ENCODE measurements at places on chromosomes 11 and 22. TPM values are rescaled to one million over a fixed set of nuclear protein-coding genes. Genes with fewer than 3 reads are reported as not detected.

TOM1 gene
- total RNA-seq: 30.0 TPM

AMOTL1 gene
- 3.1 TPM for total RNA-seq

SLC7A4 gene
- 0.07 TPM for total RNA-seq

- peaks cover 3% of the 10 kb centered on the region for H3K27me3 ChIP-seq
- no peak for DNase-seq
- H3K36me3 ChIP-seq: no peaks in the 10 kb centered on the region
- peaks cover 4% of the 10 kb centered on the region for H3K4me1 ChIP-seq
These were observed 14.3 kb downstream of the CHST1 start for GRCh38 chr11:45651156-45651555.

- H3K36me3 ChIP-seq: peaks cover 6% of the 10 kb centered on the region
- no peaks in the 10 kb centered on the region for H3K27me3 ChIP-seq
- no peak overlapping the region for H3K4me3 ChIP-seq
- no peak overlapping the region for H3K27ac ChIP-seq
- no peak for DNase-seq
These were observed 16.9 kb downstream of the GAB2 start for GRCh38 chr11:78400702-78401101.

DNA sequence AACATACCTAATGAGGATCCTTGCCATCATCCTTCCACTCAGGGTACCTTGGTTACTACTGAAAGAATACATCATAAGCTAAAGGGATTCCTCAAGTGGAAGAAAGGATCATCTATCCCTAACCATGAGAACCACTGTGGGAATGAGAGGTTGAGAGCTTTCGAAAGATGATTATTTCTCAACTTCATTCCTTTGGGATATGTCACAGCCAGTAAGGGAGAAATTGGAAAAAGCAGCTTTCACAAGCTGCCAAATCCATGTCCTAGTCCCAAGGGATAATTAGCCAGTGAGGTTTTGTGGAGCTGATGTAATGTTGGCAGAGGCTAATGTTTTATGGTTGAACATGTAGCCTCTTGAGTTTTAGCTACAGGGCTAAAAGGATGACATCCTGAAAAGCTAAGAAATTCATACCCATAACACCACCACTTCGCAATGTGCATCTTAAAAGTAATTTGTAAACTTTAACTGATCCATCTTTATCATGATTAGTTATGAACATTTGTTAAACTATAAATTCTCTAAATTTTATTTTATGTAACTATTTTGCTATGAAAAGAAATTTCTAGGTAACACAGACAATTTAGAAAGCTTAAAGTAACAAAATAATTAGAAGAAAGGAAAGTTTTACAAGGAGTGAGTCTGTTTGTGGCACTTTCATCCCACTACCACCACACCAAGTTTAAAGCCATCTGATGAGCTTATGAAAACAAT is 123.9 kb downstream of the MRTFA start:
- no peak overlapping the region for H3K27ac ChIP-seq
- H3K36me3 ChIP-seq: peaks cover 8% of the 10 kb centered on the region
- DNase-seq: no peak
- no peak overlapping the region for H3K4me3 ChIP-seq
- H3K27me3 ChIP-seq: no peaks in the 10 kb centered on the region

- H3K27me3 ChIP-seq: peaks cover 10% of the 10 kb centered on the region
- H3K4me1 ChIP-seq: no peaks in the 10 kb centered on the region
- no peak overlapping the region for H3K27ac ChIP-seq
- H3K36me3 ChIP-seq: no peaks in the 10 kb centered on the region
- no peak overlapping the region for H3K4me3 ChIP-seq
These were observed 14.7 kb upstream of the VSIG10L2 start for GRCh38 chr11:125931116-125931515.

DNA sequence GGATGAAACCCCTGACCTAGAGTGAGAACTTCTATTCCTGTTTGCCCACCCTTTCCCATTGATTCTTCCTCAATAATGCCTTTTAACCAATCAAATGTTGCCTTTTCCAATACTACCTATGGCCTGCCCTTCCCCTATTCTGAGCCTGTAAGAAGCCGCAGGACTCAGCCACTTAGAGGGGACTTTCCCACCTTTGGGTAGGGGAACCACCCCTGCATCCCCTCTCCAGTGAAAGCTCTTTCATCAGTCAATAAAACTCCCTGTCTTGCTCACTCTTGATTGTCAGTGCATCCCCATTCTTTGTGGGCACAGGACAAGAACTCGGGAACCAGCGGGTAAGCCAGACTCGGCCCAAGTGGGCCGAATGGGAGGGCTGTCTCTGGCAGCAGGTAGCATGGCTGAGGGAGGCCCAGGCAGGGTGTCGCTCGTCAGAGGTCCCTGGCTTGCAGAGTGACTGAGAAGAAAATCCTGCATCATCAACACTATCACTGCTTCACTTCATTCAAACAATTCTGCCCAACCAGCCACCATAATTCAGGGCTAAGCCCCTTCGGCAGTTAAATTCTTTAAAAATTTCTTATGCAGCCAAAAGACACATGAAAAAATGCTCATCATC is 30.4 kb downstream of the LDHAL6A start:
- no peaks in the 10 kb centered on the region for H3K4me1 ChIP-seq
- H3K36me3 ChIP-seq: peaks cover 55% of the 10 kb centered on the region
- H3K27ac ChIP-seq: no peak overlapping the region
- H3K4me3 ChIP-seq: no peak overlapping the region
- DNase-seq: no peak
- no peaks in the 10 kb centered on the region for H3K27me3 ChIP-seq

DNA sequence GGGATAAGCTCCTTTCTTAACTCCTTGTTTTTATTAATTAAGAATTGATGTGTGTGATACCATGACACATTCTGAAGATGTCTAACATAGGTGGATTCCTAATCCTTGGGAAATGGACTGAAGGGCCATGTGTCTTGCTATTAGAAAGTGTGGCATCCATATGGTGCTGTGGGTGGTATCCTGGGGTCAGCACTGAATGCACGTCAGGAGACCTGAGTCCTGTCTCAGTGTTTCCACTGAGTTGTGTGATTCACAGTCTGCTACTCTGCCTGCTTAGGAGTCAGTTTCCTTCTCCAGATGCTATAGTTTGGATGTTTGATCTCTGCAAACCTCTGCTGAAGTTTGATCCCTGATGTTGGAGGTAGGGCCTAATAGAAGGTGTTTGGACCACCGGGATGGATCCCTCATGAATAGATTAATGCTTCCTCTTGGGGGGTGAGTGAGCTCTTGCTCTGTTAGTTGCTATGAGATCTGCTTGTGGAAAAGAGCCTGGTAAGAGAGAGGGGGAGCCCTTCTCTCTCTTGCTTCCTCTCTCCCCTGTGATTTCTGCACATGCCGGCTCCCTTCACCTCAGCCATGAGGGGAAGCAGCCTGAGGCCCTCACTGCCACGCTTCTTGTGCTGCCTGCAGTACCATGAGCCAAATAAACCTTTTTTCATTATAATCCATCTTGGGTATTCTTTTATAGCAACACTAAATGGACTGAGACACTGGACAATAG is 666.5 kb downstream of the NTM start:
- H3K27me3 ChIP-seq: no peaks in the 10 kb centered on the region
- DNase-seq: no peak
- no peak overlapping the region for H3K27ac ChIP-seq
- no peaks in the 10 kb centered on the region for H3K4me1 ChIP-seq

Data from activated CD4-positive, alpha-beta T cell treated with anti-CD3 and anti-CD28 coated beads, Interleukin-2, amount 10 ng/mL, durations not matched to agents 7 days and 5 days (primary cell).